ENCODE measurements at places on chromosomes 7 and 10. TPM values are rescaled to one million over a fixed set of nuclear protein-coding genes. Genes with fewer than 3 reads are reported as not detected.

GRCh38 chr7:36599645-36600313, 124.5 kb downstream of the AOAH start:
- no peaks in the 10 kb centered on the region for H3K36me3 ChIP-seq
- H3K4me1 ChIP-seq = peaks cover 27% of the 10 kb centered on the region
- H3K27me3 ChIP-seq = no peaks in the 10 kb centered on the region
- H3K4me3 ChIP-seq = no peak overlapping the region
- no peak for DNase-seq
- no peak overlapping the region for H3K27ac ChIP-seq

DNA sequence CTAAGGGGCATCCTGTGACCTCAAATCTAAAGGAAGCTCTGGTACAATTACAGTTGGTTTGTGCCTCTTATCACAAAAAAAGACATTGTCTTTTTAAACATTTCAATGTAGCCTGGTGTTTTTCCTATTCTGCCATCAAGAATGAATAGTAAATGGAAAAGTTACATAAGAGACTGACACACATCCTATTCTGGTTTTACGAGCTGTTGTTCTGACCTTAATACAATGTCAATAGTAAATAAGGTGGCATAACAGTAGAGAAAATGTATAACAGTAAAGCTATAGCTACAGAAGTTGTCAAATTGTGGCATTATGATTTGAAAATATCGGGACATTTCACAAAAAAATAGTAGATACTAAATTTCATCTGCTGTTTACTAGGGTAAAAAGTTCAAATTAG, 88.4 kb downstream of the NT5C2 start:
- no peak overlapping the region for H3K27ac ChIP-seq
- H3K4me3 ChIP-seq = no peak overlapping the region
- peaks cover 8% of the 10 kb centered on the region for H3K36me3 ChIP-seq
- no peaks in the 10 kb centered on the region for H3K27me3 ChIP-seq
- DNase-seq = no peak

DNA sequence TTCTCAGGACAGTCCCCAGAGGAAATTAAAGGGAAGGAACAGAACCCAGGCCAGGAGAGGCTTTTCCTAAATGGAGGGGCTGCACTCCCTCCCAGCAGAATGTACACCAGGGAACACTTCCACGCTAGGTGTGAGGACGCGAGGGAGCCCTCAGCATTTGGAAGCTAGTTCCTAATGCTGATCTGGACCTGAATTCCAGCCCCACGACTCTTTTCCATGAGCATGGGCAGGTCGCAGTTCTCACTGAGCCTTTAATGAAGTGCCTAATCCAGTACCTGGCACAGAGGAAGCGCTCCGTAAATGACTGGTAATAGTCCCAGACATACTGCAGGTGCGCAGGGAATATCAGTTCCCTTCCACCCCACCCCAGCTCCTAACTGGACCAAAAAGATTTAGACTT, 1.1 kb downstream of the ALOX5 start:
- peaks cover 49% of the 10 kb centered on the region for H3K4me1 ChIP-seq
- peaks cover 13% of the 10 kb centered on the region for H3K27me3 ChIP-seq
- H3K36me3 ChIP-seq = peaks cover 33% of the 10 kb centered on the region
- no peak for DNase-seq
- peak overlapping the region; percentile 47 for H3K27ac ChIP-seq

Gene NPC1L1
- total RNA-seq = 46.0 TPM

DNA sequence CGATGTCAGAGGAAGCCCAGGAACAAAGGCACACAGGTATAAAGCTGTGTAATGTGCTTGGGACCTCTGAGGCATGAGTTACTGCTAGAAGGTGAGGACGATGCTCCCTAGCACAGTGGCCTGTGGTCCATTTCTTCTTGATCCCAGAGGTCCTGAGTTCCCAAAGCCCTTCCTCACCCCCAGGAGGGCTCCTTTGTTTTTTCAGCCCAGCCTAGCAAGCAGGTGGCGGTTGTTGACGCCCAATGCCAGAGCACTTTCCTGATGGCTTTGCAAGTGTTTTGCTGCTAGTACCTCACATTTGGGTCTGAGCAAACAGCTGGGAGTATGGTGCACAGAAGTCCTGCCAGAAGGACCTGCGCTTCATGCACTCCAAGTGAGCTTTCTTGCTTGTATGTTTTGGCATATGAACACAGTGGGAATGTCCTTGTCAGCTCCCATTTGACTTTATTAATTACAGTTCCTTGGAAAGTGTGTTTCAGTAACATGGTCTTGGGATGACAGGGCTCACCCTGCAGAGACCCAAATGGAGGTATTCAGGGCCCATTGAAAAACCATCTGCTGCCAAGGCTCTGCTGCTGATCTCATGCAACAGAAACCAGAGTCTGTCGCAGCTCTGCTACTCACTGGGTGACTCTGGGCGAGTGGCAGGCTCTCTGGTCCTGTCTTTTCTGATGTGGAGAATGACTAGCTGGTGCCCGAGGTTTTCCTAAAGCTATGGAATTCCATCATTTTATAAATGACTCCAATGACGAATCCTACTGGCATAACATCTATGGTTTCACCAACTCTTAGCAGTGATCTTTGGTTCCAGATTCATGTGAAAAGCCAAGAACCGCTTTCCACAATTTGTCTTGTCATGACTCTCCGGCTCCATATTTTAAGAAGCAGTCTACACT, 134.9 kb downstream of the ARID5B start:
- DNase-seq = no peak
- H3K27ac ChIP-seq = peak overlapping the region; percentile 64
- no peaks in the 10 kb centered on the region for H3K36me3 ChIP-seq
- H3K4me3 ChIP-seq = no peak overlapping the region

Gene TMEM270
- total RNA-seq = 0.59 TPM
